ENCODE measurements at places on chromosomes 4 and X.
A peak's percentile ranks its signal among the peaks of the same experiment; 100 is the strongest.

GRCh38 chr4:33037464-33037863 lies 2317.3 kb downstream of the PCDH7 start:
- DNase-seq: no peak

- no peak for DNase-seq
Observed at GRCh38 chr4:176436293-176436973, 116.7 kb downstream of the SPCS3 start.

GRCh38 chrX:52979568-52979967 lies 21.2 kb upstream of the FAM156A start:
- DNase-seq: no peak

DNA sequence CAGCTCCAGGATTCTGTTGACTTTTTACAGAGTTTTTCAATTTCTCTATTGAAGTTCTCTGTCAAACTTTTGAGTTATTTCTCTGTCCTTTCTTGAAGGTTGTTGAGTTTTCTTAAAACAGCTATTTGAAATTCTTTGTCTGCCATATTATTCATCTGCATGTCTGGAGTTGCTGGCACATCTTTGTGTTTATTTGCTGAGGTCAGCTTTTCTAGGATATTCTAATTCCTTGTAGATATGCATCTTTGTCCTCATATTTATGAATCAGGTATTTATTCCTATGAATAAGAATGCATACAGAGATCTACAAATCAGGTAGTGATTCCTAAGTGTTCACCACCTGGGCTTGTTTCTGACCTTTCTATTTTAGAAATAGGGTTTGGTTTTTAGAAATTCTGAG lies 546.4 kb downstream of the RAPGEF2 start:
- no peak for DNase-seq

- no peak for DNase-seq
Observed at GRCh38 chr4:98937986-98938720, 9.2 kb upstream of the EIF4E start.

GRCh38 chr4:120055162-120055561 lies 11.5 kb downstream of the MAD2L1 start:
- no peak for DNase-seq

DNA sequence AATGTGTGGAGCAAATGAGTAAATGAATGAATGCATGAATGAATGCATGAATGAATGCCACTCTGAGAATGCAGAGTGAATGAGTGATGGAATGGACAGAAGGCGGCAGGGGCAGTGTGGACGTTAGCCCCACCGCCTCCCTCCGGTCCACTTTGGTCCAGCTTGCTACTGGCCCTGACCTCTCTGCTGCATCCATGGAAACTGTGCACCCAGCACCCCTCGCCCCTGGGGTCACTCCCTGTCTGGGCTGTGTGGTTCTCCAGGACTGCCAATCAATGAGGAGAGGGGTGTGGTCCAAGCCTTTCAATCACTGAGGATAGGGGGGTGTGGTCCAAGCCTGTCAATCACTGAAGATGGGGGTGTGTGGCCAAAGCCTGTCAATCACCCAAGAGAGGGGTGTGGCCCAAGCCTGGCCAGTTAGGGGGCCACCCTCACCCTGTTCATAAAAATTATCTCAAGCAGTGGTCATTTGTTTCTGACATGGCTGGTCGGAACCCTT lies 39.2 kb upstream of the ASMTL start:
- DNase-seq: peak; percentile 57

DNA sequence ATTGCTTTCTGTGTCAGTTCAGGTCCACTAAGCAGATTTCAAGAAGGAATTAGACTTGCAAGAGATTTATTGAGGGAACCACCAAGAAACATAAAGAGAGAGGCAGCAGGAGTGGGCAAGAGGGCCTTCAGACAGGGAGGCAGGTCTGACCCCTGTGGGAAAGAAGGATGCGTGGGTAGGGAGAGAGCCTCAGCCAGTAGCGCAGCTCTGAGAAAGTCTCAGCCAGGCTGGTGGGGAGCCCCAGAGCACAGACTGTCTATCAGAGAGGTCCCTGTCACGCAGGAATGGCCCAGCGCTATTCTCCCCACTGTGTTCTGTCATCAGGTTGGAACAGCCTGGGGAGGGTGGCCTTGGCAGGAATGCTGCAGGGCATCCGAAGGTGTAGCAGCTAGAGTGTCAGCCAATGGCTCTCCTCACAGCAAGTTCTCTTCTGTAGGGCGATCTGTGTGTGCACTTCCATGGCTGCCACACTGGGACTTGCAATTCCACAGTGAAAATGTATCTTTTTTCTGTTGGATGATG lies 48.0 kb downstream of the OTC start:
- DNase-seq: no peak

DNA sequence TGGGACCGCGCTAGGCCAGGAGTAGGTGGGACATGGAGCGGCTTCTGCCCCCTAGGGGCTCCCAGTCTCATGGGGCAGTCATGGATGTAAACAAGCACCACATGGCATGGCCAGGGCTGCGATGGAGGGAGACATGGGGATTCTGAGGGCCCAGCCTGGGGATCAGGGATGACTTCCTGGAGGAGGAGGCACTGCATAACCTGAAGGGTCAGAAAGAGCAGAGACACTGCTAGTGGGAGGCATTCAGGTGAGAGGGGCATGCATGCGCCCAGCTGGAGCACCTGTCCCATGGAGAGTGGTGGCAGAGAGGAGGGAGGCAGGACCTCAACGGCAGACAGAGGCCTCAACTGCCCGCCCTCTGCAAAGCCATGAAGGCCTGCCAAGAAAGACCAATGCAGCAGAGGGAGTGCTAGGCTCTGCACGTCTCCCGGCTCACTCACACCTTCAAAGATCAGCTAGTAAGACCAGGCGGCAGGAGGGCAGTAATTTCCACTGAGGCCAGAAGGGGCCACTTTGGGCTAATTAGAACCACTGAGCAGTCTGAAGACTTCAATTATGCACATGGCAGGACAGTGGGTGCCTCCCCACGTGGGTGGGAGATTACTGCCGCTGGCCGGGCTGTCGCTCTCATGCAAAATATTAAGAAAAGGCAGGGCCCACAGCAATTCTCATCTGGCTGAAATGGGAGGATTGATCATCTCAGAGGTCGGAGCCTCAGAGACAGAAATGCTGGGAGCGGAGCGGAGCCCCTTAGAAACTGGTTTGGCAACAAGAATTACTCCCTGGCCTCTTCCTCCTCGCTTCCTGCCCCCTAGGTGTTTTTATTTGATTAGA lies 69.6 kb downstream of the PPP2R2C start:
- DNase-seq: no peak

DNA sequence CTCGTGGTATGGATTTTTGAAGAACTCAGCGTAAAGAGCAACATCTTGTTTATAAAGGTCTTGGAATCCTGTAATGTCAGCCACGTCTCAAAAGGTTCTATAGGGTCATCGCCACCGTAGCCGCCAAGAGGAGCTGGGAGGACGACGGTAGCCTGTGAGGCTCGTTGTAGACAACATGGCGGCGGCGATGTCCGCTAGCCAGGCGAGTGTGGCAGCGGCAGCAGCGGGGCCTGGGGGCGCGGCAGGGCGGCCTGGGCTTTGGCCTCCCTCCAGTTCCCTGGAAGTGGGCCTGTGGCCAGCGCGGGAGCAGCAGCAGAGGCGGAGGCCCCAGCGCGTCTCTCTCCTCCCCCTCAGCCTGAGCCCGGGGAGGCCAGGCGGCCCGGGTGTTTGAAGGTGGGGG lies 143.5 kb upstream of the PBDC1 start:
- no peak for DNase-seq

DNA sequence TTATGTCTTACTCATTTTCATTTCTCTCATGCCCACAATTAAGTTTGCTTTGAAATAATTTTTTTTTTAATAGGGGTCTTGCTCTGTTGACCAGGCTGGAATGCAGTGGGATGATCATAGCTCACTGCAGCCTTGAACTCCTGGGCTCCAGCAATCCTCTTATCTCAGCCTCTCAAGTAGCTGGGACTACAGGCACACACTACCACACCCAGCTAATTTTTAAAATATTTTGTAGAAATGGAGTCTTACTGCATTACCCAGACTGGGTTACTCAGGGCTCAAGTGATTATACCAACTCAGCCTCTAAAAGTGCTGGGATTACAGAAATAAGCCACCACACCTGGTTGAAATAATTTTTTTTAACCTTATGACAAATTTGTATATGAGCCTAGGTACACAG lies 19.2 kb upstream of the MAB21L2 start:
- no peak for DNase-seq

GRCh38 chr4:112210777-112211176 lies 20.8 kb upstream of the AP1AR start:
- no peak for DNase-seq

GRCh38 chr4:7185487-7186030 lies 6.8 kb upstream of the SORCS2 start:
- DNase-seq: no peak

DNA sequence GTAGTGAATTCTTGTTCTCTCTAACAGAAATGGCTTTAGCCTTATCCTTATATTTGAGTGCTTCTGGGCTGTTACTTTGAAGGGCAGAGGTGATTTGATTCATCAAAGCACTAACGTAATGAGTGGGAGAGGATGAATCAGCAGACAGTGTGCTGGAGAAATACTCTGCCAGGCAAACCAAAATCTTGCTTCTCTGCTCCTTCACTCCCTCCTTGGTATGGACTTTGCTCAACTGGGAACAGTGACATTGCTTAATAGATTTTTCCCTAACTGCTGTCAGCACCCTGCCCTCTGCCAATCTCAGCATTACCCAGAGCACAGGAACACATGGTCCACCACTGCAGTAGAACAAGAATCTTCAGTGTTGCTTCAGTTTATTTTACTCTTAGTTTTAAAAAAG lies 56.0 kb downstream of the PDLIM5 start:
- peak; percentile 8 for DNase-seq

All from stimulated activated CD4-positive, alpha-beta T cell treated with anti-CD3 and anti-CD28 coated beads, Interleukin-12 subunit alpha, Interleukin-12 subunit beta, amount 100 ng/mL, for 48 hours (primary cell).